Renal cortical epithelial cell (primary cell): ENCODE measurements at places on chromosomes 3 and 15. TPM values are rescaled to one million over a fixed set of nuclear protein-coding genes. Genes with fewer than 3 reads are reported as not detected.

DNA sequence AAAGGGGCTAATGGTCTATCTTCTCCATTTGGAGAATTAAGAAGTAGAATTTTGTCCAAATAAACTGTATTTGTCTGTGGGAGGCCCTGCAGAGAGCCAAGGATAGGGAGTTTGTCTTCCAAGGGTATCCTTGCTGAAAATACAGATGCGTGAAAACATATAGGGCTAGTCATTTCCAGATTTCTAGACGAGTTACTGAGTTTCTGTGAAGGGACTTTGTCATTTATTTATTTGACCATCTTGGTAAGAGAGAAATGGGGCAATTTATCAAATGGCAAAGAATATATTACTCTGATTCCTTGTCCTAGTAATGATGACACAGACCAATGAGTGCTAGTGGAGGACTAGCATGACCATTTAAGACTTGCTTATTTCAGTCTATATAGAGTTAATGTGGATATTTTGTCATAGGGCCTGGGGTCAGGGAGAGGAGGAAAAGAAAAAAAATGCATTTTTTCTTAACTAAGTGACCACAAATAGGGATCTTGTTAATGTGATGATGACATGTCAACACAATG lies 376.6 kb upstream of the ONECUT1 start:
- DNase-seq, result no peak

Gene CD276
- total RNA-seq, result 82.1 and 139 TPM in 2 replicates

DNA sequence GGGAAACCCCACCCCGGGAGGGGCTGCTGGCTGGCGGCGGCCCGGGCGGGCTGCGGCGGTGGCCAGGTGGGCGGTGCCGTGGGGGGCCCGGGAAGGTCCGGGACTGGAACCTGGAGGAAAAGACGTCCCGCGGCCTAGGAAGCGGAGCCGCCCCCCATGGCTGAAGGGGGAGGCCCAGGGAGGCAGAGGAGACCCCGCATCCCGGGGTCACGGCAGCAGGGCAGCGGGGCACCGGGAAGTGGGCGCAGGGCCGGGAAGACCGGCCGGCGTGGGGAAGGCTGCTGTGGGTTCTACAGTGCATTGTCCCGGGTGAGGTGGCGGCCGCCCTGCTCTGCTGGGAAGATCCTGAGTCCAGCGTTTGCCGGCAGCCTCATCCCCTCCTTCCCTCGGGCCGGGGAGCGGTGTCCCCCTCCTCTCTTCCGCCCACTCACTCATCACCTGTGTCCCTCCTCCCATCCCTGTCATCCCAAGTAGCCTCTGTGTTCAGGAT lies 525 bp upstream of the FSTL1 start:
- no peak for DNase-seq

DNA sequence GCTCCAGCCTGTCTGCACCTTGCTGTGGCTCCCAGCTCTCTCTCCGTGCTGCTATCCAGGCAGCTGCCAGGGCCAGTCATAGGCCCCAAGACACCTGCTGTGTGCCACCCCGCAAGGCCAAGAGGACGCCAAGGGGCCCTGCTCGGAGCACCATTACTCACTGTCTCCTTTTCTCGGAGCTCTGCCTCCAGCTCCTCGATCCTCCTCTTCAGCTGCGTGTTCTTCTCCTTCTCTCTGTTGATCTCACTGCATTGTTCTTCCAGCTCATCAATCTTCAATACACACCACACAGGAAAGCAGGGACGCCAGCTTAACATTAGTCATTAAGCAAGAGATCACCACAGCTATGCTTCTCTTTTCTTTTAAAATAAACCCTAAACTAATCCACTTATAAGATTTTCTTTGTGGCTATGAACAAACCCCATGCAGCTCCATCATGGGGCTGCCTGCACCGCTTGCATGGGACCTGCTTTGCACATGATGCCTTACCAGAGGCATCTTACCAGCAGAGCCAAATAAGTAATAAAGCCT lies 42.6 kb downstream of the WHAMM start:
- DNase-seq, result peak; percentile 34

GRCh38 chr3:164741869-164742268 lies 336.4 kb downstream of the SI start:
- no peak for DNase-seq

GRCh38 chr3:112353365-112353764 lies 20.4 kb downstream of the CD200 start:
- no peak for DNase-seq

Gene GRM7
- total RNA-seq, result not detected in 2 replicates

DNA sequence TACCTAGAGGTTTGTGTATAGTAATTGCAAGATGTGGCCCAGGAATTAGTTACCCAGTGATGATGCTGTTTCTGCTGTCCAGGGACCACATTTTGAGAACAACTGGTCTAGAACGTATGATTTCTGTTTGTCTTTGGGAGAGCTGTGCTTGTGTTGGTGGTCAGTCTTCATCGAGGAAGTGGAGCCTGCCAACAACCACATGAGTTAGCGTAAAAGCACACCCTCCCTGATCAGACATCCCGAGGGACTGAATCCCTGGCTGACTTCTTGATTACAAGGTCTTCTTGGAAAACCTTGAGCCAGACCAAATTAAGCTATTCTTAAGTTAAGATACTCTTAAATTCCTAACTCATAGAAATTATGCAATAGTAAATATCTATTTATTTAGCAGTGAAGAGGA lies 81.7 kb upstream of the ZPLD1 start:
- DNase-seq, result no peak

GRCh38 chr3:108416111-108416869 lies 94.1 kb downstream of the MYH15 start:
- DNase-seq, result no peak

Gene P2RY13
- not detected in 2 replicates for total RNA-seq

DNA sequence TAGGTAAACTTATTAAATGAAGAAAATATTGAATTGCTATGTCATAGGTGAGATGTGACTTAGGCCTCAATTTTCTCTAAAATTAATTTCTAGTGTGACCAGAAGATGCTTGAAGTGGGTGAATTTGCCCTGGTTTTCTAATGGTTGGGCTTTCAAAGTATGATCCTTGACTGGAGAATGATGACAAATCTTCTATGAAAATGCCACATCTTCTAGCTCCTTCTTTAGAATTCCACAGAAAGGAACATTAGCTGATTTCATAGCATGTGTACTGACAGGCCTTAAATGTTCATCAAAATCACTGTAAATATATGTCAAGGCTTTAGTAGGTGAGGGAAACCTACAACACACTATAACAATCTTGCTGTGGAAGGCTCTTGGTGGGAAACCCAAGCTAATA lies 8.9 kb downstream of the ABI3BP start:
- no peak for DNase-seq

GRCh38 chr3:27324686-27325085 lies 44.5 kb downstream of the NEK10 start:
- DNase-seq, result peak; percentile 18

Gene ISLR
- 0.30 TPM in 1 of 2 replicates, not detected in the other for total RNA-seq

DNA sequence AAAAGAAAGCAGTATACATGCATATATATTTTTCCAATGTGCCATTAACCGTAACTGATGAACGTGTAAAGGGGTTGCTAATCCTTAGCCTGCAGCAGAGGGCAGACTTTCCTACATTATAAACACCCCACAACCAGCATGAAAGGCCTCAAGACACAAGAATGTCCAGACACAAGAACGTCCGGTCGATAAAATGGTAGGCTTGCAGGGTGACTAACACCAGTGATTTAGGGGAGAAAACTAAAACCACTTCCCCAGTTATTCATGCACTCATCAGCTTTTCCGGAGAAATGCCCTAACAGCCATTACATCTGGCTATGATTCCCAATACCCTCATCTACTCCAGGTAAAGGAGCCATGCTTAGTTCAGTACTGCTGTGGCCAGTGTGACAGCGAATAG lies 57.4 kb downstream of the LRTM1 start:
- peak; percentile 88 for DNase-seq

GRCh38 chr3:108380128-108380795 lies 83.9 kb downstream of the HHLA2 start:
- no peak for DNase-seq

Gene HLTF
- 37.0 and 51.7 TPM in 2 replicates for total RNA-seq

Gene CDHR4
- not detected in 2 replicates for total RNA-seq

DNA sequence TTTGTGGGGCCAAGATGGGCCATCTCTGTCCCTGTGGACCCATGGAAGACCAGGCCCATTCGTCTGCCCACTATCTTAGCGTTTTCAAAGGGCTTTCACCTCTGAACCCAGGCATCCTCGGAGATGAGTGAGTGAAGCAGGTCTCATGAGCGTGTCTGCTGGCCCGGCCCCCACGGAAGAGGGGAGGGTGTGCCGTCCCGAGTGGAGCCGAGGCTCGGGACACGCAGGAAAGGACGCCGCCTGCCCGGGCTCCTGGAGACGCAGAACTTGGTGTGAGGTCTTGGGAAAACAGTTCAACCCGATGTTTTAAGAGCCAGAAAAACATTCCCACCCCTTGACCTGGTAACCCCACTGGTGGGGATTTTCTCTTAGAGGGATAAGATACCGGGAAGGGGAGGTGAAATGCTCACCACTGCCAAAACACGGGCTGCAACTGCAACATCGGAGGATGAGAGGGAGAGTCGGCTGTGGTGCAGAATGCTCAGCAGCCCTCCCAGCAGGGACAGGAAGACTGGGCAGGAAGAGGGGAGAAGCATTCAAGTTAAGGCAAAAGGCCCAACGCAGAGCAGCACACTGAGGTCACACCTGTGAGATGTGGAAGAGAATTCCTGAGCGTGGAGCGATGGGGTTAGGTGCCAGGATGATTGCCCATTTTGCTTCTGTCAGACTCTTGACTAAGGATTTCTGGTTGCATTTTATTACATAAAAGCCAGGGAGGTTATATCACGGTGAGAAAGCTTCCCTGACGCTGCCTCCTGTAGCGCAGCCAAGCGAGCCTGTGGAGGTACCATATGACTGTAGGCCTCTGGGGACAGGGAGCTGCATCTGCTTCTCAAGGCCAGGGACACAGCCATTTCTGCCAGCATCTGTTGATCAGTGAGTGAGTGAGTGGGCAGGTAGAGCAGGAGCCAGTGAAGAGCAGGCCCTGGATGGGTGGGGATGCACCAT lies 14.1 kb upstream of the STAB1 start:
- DNase-seq, result no peak

- no peak for DNase-seq
Measured at GRCh38 chr3:61578667-61579367, 17.4 kb downstream of the PTPRG start.

Gene GOLGA8T
- 0.30 TPM in 1 of 2 replicates, not detected in the other for total RNA-seq

GRCh38 chr15:77243716-77244401 lies 172.9 kb upstream of the TSPAN3 start:
- no peak for DNase-seq

Gene IL17RB
- 1.4 and 10.9 TPM in 2 replicates for total RNA-seq

Gene RHCG
- 0.10 and 1.6 TPM in 2 replicates for total RNA-seq

- DNase-seq, result no peak
Measured at GRCh38 chr3:32414522-32415202, 23.0 kb downstream of the CMTM7 start.

Gene ANKDD1A
- 0.35 and 1.1 TPM in 2 replicates for total RNA-seq

DNA sequence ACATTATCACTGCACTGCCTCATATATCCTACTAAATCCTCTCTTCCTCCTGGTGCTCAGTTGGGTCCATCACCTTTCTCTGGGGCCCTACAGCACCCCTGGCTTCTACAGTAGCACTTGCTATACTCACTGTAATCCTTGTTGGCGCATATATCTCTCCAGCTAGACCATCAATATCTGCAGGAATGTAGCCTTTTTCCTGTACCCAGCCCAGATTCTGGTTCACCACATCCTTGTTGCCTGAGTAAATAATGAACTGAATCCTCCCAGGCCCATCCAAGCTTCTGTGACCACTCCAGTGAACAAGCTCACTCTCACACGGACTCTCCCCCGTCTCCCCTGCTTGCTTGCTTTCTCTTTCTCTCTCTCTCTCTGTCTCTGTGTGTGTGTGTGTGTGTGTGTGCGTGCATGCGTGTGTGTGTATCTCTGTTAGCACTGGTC lies 62.5 kb upstream of the LIPC start:
- DNase-seq, result peak; percentile 93

Gene TRH
- not detected in 2 replicates for total RNA-seq

- no peak for DNase-seq
Measured at GRCh38 chr3:143410259-143410658, 290.7 kb downstream of the CHST2 start.

Gene CD80
- not detected in 2 replicates for total RNA-seq

Gene HCN4
- total RNA-seq, result 0.52 and 0.94 TPM in 2 replicates

- DNase-seq, result no peak
Measured at GRCh38 chr3:145175626-145176025, 985.4 kb downstream of the PLOD2 start.

- no peak for DNase-seq
Measured at GRCh38 chr15:76391847-76392246, 55.3 kb downstream of the ISL2 start.

DNA sequence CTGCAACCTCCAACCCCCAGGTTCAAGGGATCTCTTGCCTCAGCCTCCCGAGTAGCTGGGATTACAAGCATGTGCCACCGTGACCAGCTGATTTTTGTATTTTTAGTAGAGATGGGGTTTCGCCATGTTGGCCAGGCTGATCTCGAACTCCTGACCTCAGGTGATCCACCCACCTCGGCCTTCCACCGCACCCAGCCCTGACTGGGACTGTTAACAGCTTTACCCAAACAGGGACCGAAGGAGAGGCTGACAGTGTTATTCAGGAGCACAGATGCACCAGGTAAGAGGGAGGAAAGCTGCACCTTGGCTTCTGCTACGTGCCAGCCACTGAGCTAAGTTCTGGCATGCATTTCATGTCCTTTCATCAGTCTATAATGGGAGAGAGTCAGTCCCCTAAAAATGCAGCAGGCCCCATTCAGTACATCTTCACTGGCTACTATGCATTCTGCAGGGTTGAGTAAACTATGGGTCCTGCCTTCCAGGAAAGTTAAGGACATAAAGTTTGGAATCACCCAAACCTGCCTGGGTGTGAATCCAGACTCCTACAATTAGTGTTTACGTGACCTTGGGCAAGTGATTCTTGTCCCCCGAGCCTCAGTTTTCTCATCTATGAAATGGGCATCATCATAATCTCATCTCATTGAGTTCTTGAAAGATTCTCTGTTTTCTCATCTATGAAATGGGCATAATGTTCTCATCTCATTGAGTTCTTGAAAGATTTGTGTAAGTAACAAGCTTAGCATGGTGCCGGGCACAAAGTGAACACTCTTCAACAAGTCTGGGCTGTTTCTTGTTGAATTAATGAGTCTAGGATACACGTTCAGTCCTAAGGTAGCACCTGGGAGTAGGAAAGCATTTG lies 82.2 kb downstream of the CPN2 start:
- no peak for DNase-seq

DNA sequence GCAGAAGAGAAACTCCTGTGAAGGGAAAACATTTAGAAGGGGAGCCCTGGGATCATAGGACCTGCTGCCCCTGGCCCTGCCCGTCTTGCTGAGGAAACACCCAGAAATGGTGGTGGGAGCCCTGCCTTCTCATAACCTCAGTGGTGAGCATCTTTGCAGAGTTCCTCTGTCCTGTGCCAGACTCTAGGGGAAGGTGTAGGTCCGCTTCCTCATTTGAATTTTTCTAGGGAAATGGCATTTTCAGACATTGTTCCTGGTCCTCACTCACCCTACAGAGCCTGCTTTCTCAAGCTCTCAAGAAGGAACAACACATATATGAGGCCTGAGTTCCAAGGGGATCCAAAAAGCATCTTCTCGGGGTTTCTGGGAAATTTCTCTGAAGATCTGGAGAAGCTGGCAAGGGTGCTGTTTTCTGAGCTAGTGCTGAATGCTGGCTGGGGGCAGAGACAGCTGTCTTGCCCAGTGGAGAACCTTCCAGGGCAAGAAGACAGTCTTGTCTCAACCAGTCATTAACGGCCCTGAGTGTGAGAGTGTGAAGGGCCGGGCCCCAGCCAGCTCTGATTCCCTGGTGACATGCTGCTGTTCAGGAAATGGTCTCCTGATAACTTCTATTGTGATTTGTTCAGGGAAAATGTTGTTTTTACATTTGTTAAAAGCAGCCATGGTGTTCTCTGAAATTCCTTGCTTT lies 283.1 kb upstream of the LRRFIP2 start:
- DNase-seq, result no peak

GRCh38 chr3:35664460-35664919 lies 25.2 kb downstream of the ARPP21 start:
- DNase-seq, result peak; percentile 87
